ENCODE measurements at places on chromosomes 13 and 19.

GRCh38 chr19:31601855-31602254 is 252.6 kb upstream of the TSHZ3 start:
- no peak for DNase-seq

DNA sequence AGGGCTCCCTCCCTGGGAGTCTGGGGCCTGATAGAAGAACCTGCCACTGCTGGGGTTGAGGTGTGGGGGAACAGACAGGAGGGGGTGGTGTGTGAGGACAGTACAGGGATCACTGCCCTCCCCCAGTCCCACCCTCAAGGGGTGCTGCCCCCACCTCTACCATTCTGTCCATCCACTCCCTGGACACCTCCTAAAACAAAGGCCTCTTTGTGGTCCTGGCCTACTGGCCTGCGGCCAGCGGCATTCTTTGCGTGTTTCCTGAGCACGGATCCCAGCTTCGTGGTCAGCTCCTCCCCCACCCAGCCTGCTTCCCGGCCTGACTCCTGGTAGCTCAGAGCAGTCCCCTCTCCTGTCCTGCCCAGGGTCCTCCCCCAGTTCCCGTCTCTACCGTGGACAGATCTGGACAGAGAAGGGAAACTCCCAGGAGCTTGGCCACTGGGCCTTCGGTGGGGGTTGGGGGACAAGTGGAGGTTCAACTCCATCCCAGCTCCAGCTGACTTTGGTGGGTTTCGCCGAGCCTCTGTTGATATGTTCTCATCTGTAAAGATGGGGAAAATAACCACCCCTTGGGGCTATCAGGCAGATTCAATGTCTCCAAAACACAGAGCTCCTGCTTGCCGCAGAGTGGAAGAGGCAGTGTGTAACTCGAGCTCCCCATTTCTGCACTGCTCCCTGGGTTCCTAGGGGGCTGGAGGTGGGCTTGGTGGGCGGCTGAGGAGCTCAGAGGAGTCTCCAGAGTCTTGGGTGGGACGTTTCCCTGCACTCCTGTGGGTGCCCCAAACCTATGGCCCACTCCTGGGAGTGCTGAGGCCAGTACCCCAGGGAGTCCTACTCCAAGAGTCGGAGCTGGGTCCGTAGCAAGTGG is 48.7 kb downstream of the LYL1 start:
- no peak for DNase-seq

DNA sequence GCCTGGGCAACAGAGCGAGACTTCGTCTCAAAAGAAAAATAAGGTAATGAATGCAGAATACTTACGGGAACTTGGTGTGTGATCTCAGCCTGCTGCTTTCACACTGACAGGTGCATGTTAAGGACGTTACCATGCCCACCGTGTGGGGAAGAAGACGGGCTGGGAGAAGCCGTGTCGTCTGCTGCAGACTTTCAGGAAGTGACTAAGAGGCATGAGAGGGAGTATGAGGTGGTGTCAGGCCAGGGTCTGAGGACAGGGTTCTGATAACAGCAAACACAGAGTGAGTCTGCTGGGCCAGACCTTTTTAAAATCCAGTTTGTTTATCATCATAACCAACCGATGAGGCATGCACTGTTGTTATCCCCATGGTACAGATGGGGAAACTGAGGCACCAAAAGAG is 13.6 kb upstream of the GALP start:
- no peak for DNase-seq

- no peak for DNase-seq
Measured at GRCh38 chr19:52603558-52604207, 33.6 kb downstream of the ZNF701 start.

DNA sequence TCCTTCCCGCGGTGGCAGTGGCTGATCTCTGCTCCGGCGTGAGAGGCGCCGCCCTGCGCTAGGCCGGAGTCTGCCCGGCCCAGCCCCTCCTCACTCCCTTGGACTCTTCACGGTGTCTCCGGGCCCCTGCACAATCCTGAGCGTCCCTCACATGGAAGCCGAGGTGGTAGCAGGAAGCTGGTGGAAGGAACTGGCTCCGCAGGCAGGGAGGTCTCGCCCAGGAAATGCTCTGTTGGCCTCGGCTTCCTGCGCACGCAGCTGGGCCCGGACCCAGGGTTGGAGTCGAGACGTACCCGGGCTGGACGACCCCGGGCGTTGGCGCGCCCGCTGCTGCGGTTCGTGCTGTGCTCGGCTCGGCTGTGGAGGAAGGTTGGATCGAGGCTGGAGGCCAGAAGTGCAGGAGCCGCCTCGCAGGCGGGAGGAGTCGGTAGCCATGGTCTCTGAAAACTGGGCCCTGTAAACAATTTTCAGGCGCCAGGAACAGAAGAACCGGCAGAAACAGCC is 46.3 kb downstream of the ZNF724 start:
- no peak for DNase-seq

GRCh38 chr19:3095441-3096191 is 1.5 kb downstream of the GNA11 start:
- peak; percentile 68 for DNase-seq

- no peak for DNase-seq
Measured at GRCh38 chr13:44792096-44792495, 197.2 kb downstream of the NUFIP1 start.

DNA sequence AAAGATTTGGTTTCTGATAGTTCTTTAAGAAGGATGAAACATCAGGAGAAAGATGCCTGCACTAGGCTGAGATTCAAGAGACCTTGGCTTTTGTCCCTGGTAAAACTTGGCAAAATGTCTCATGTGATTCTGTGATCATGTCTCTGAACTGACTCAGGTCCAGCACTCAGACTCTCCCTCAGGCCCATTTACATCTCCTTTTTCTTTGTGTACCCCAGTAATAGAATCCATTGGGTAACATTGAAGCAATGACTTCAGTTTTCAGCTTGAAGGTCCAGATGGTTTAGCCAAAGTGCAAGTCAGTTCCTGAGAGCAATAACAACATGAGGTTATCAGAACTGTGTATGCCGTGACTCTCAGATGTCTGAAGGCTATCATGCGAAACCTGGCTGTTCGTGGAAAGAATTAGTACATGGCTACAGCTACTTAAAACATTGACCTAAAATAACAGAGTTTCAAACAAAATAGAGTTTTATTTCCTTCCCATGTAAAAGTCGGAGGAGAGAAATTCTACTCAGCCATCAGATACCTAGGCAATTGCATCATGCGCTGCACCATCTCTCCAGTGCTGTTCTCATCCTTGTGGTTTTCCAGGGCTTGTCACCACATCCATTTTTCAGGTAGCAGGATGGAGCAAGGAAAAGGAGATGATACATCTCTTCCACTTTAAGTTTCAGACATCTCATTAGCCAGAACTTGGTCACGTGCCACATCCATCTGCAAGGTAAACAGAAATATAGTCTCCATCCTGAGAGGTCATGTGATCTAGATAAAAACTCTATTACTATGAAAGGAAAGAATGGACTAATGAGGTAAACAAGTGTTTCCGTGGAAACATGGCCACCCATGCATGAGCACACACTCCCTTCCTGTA is 117.3 kb downstream of the POSTN start:
- DNase-seq, result no peak

- no peak for DNase-seq
Measured at GRCh38 chr13:30172593-30173302, 134.6 kb downstream of the KATNAL1 start.

DNA sequence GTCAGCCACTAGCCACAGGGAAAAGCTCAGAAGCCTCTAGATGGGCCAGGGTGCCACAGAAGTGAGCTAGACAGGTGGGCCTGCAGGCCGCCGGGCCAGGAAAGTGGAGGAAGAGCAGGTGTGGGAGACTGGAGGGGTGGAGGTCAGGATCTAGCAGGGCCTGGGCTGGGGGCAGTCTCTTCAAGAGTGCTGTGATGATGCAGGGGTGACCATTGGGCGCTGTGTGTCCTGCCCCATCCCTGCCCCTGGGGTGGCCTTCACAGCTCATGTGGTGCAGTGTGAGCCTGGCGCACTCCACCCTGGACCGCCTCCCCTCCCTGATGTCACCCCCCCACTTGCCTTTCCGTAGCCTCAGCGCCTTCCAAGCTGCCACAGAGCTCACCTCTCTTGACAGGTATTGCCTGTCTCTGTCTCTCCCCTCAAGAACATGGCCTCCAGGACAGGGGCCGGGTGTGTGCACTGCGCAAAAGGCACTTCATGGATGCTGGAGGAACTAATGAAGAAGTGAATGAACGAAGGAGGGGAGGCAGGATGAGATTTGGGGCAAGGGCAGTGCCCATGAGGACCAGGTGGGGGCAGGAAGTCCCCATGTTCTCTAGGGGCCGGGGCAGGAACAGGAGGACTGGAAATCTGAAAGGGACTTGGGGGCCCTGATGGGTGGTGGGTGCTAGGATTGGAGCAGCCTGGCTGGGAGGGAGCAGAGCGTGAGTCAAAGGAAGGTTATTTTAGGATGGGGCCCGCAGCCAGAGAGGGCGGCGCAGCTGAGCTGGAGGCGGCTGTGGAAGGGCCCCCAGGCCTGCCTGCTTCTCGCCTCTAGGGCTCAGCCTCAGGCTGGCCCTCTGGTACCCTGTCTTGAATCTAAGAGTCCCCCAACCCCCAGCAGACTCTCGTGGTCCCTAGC is 6.6 kb downstream of the SSBP4 start:
- no peak for DNase-seq

Measured in activated CD8-positive, alpha-beta memory T cell treated with anti-CD3 and anti-CD28 coated beads, Interleukin-2, amount 50 U/mL, for 4 hours (primary cell).